ENCODE measurements at places on chromosomes 12 and 14.

- DNase-seq, result no peak
Measured at GRCh38 chr12:132511516-132512196, 21.7 kb downstream of the FBRSL1 start.

DNA sequence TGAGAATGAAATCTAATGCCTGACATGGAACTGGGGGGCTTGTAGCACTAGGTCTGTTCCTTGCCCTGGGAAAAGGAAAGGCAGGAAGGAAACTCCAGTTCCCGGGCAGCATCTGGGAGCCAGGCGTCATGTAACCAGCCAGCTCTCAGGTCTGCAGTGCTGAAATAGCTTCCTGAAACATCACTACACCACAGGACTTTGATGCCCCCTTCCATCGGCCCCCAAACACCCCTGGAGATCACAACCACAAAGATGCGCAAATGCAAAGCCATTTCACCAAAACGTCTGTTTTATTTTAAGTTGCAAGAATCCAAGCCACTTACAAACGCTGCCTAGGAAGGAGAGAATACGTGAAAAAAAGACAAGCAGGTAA, 40.9 kb downstream of the KCTD10 start:
- DNase-seq, result no peak

DNA sequence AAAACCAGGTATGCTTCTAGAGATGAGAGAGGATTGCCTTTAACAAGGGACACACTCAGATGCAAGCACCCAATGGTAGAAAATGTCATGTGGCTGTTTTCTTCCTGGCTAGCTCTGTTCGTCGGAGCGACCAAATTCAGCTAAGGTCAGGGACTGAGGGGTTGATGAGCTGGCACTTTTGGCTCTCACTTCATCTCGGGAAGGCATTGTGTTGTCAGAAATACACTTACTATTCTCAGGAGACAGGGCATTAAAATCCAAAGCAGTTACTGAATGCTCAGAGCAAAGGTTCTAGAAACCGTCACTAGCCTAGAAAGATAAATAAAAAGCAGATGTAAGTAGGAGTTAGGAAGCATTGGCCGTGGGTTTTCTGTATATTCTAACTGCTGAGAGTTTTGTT, 275.7 kb upstream of the SSTR1 start:
- DNase-seq, result no peak

GRCh38 chr12:117059156-117059555, 40.1 kb downstream of the TESC start:
- DNase-seq, result no peak
